ENCODE measurements at places on chromosomes 16 and 17.

GRCh38 chr17:15342460-15342859 lies 1.1 kb upstream of the TEKT3 start:
- no peak for DNase-seq

DNA sequence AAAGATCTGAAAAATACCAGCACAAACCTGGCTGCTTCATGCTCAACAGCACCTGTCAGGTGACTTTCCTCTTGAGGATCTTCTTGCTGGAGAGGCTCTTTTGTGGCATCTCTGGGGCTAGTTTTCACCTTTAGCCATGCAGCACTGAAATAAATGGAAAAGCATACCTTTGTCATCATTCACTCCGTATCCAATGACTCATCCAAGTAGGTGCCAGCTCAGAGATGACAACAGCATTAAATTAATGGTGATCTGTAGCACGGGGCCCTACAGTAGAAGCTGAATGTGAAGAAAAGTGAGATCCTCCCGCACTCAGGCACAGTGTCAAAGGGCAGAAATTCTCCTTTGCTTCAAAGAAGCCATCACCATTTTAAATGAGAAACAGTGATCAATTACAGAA lies 32.2 kb downstream of the KIAA0753 start:
- DNase-seq: no peak

DNA sequence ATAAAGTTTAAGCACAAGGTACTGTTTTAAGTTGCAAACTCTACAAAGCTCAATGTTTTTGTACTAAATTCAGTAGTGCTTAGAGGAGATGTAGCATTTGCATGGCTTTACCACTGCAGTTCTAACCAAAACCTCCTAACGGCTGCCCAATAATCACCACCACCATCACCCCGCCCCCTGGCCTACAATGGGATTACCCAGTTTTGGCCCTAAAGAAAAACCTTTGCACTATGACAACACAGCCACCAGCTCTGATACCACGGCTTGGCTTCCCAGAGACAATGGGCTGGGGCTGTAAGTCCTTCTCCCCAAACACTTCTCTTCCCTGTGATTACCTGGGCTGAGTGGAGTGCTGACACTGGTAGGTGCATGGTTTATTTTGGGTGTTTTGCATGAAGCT lies 58.4 kb upstream of the MTMR4 start:
- no peak for DNase-seq

DNA sequence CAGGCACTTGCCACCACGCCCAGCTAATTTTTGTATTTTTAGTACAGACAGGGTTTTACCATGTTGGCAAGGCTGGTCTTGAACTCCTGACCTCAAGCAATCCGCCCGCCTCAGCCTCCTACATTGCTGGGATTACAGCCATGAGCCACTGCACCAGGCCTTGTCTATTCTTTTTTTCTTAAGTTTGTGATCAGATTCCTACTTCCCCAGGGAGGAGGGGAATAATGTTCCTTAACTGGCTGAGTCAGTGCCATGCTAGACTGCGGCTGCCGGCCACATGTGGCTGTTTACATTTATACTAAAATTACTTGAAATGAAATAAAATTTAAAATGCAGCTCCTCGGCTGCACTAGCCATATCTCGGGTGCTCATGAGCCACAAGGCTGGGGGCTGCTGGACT lies 27.8 kb upstream of the USP36 start:
- no peak for DNase-seq

- DNase-seq: no peak
Observed at GRCh38 chr16:50123417-50123816, 29.7 kb upstream of the TENT4B start.

DNA sequence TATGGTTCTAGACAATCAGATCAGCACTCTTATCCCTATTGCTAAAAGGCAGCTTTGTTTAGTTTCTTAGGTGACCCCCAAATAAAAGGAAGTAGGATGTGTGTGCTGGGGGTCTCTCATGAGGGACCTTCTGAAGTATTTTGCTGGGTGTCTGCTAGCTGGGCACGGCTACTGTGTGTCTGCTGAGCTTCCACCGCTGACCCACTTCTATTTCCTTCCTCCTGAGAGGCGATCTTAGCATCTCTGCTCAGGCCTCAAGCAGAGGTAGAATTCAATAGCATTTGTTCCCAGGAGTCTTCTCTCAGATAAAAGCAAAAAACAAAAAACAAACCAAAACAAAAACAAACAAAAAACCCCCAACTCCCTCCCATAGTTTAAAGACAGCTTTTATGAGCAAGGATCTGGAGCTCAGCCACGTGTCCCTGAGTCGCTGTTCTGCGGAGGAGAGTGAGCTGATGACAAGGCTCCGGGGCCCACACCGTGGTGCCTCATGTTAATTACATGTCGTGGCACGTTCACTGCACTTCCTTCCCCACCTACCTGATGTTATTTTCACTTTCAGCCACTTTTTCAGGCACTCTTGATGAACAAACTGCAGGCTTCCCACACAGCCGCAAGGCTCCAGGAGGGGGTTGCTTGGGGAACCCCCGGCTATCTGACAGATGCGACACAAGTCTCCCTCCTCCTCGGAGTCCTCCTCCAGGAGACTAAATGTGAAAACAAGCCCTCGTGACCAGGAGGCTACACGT lies 83.5 kb downstream of the MARCHF10 start:
- peak; percentile 16 for DNase-seq

DNA sequence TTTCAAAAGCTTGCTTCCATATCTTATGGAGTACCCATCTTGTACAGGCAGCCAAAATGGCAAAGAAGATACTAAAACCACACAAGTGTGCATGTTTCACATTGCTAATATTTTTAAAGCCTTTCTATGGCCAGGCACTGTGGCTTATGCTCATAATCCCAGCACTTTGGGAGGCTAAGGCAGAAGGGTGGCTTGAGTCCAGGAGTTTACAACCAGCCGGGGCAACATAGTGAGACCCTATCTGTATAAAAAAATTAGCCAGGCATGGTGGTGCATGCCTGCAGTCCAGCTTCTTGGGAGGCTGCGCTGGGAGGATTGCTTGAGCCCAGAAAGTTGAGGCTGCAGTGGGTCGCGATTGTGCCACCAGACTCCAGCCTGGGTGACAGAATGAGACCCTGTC lies 71.3 kb downstream of the YPEL2 start:
- DNase-seq: no peak

DNA sequence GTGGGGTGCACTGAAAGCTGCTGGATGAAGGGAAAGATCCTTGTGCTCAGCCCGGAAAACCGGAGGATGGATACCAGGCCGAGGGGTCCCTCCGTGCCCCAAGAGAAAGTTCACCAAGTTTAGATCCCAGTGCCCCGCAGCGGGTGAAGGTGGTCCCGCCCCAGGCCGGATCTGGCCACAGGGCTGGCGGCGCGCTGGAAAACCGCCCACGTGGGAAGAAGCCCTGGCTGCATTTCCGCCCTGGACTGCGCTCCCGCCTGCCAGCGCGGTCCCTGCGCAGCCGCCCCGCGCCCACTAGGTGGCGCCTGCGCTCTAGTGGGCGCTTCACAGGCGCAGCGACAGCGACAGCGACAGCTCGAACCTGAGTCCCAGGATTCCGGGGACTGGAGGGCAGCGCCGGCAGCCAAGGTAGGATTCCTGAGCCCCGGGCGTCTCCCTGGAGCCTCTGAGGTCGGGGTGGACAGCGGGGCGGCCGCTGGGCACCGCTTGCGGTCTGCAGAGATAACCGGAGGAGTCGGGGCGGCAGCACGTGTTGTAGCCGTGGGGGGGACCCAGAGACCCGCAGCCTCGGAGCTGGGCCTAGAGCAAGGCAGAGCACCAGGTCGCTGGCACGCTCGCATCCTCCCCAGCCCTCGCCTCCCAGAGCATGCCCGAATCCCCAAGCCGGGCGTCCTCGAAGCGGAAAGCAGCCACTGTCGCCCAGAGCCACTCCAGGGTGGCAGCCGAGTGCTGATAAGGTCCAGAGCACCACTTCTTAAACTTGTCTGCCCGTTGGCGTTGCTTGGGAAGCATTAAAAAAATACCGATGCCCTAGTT lies at the start of gene CHD9:
CHD9 (plus strand) TSS at position 322 of the 816 bp plus-strand sequence. CDS start 101,099 bp downstream, outside the sequence.
- peak; percentile 59 for DNase-seq

GRCh38 chr17:32636598-32637218 lies 149.9 kb downstream of the CDK5R1 start:
- DNase-seq: no peak

GRCh38 chr17:60857556-60858080 lies 180.0 kb downstream of the BCAS3 start:
- DNase-seq: no peak

GRCh38 chr17:15379659-15380058 lies 38.3 kb upstream of the TEKT3 start:
- no peak for DNase-seq

GRCh38 chr16:3027983-3028715 lies 4.3 kb downstream of the THOC6 start:
- DNase-seq: peak; percentile 80

GRCh38 chr17:27354051-27354490 lies 60.2 kb downstream of the WSB1 start:
- DNase-seq: no peak

- no peak for DNase-seq
Observed at GRCh38 chr17:72717676-72718075, 374.8 kb downstream of the SLC39A11 start.

GRCh38 chr16:54742436-54742835 lies 188.2 kb upstream of the IRX5 start:
- DNase-seq: no peak

GRCh38 chr17:48477221-48477620 lies 47.2 kb upstream of the SKAP1 start:
- DNase-seq: no peak

- DNase-seq: no peak
Observed at GRCh38 chr16:85413691-85414663, 199.1 kb upstream of the GSE1 start.

DNA sequence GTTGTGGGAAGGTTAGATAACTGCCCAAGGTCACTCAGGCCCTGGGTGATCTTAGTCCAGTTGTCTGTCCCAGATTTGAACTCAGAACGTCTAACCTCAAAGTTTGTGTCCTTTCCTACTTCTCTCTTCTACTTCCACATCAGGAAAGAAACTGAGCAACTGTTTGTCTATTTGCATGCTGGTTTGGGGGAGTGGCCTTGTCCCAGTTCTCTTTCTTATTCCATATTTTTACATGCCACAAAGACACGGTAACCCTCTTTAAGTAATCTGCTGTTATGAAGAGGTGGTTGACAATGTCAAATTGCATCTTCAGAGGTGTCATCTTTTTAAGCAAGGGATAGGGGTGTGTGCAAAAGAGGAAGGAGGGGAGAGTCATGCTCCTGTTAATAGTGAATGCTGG lies 432.5 kb downstream of the HS3ST3B1 start:
- no peak for DNase-seq
